ENCODE measurements at places on chromosomes 5 and 9. TPM values are rescaled to one million over a fixed set of nuclear protein-coding genes. Genes with fewer than 3 reads are reported as not detected.
A peak's percentile ranks its signal among the peaks of the same experiment; 100 is the strongest.

Gene GABRB2
- 2.1 TPM for total RNA-seq

Gene GABRA6
- total RNA-seq, result not detected

DNA sequence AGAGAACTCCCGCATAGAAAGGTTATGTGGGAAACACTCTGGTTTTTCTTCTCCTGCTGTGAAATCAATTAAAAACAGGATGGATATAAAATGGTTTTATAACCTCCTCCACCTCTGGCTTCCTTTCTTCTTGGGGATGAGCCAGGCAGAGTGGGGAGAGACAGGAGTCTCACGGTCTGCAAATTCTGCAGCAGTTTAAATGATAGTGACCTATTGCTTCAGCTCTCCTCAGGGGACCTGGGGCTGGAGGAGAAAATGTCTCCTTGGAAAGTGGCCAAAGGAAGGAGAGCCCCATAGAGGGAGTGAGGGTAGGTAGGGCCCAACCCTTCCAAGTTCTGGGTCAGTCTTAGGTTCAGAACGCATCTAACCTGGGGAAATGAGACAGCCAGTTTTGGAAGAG, 118.8 kb downstream of the MTX3 start:
- no peak for DNase-seq

DNA sequence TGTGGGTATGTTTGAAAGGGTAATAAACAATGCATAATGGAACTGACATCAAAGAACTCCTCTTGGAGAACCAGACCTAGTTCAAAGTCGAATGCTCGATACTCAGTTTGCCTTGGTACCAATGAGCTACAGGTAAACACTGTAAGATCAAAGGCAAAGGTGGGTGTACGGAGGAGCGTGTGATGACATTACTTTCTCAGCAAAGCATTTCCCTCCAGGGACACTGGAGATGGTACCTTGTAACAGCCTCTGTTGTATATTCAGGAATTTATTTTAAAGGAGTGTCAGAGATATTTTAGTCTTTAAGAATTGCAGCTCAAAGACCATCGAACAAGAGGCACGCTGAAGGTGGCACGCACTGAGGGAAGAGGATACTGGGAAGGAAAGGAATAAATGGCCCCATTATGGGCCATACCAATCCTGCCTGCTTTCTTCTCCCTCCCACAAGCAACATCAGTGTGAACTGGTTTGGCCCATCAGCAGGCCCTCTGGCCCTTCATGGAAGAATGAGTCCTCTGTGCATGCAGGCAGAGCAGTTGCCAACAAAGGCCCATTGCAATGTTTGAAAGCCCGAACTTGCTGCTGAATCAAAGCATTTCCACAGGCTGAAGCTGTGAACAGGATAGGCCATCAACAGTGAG, 410.2 kb downstream of the ACTL7B start:
- no peak for DNase-seq

GRCh38 chr5:123545506-123545905, 33.5 kb downstream of the CSNK1G3 start:
- no peak for DNase-seq

DNA sequence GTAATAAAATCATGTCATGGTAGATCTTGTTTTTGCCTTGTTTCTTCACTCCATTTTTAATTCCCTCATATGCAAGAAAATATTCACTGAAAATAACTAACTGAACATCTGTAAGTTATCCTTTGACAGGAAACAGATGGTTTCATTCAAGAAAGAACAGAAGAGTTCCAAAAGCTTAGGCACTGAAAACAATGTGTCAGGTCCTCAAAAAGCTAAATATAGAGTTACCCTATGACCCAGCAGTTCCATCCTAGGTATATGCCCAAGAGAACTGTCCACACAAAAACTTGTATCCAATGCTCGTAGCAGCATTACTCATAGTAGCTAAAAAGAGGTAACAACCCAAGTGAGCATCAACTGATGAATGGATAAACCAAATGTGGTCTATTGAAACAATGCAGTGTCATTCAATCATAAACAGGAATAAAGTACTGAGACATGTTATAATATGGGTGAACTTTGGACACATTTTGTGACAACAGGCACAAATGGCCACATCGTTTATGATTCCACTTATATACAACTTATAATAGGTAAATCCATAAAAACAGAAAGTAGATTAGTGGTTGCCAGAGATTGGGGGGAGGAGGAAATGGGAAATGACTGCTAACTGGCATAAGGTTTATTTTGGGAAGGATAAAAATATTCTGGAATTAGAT, 231.0 kb downstream of the FRMD3 start:
- no peak for DNase-seq

GRCh38 chr5:91668261-91668660, 285.1 kb upstream of the ARRDC3 start:
- DNase-seq, result no peak

- no peak for DNase-seq
Observed at GRCh38 chr5:126099077-126099476, 324.1 kb upstream of the GRAMD2B start.

GRCh38 chr5:94908889-94909480, 290.5 kb downstream of the SLF1 start:
- DNase-seq, result peak; percentile 21

GRCh38 chr5:137618476-137618875, 117.4 kb downstream of the KLHL3 start:
- DNase-seq, result no peak

DNA sequence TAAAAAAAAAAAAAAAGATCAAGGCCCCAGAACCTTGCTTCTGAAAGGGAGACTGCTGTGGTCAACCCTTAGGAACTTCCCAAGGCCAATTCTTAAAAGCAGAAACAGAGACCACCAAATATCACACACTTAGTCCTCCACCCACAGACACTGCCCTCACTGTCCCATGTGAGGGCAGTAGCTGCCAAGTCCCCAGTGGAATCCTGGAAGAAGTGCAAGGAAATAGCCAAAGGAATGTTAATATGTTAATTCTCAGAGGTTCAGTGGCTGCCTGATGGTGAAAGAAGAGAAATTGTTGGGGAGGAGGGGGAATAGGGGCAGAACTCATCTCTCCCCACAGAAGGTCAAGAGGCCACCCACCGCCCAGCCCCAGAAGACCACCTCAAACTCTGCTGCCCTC, 23.1 kb downstream of the FSTL4 start:
- no peak for DNase-seq
